ENCODE measurements at places on chromosomes 3 and 15.

DNA sequence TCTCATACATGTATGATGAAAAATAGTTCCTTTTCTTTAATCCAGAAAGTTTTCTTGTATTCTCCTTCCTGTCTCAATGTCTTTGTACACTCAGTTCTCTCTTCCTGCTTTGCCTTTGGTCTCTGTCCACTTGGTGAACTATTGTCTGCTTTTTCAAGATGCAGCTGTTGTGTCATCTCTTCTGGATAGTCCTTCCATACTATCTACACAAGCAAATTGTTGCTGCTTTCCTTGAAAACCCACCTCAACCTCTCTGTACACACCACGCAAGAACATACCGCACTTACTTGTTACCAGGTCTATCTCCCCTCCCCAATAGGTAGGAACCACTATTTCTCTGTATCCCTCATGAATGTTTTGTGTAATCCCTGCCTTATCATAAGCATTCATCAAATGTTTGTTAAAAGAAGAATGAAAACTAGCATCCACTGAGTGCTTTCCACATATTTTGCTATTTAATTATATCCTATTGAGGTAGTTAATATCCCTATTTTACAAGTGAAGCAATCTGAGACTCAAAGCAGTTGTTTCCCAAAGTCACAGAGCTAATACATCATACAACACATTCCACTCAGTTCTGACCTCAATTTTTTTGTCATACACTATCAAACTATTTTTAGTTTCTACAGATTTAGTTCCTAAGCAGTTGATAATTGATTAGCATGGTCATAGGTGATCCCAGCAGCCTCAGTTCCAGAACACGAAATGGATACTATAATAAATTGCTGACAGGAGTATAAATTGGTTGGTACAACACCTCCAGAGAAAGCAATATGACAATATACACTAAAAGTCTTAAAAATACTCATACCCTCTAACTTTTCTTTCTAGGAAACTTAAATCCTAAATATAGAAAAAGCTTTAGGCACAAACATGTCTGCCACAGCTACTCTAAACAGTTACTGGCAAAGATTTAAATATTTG lies 19.6 kb downstream of the HACL1 start:
- DNase-seq: peak; percentile 14

DNA sequence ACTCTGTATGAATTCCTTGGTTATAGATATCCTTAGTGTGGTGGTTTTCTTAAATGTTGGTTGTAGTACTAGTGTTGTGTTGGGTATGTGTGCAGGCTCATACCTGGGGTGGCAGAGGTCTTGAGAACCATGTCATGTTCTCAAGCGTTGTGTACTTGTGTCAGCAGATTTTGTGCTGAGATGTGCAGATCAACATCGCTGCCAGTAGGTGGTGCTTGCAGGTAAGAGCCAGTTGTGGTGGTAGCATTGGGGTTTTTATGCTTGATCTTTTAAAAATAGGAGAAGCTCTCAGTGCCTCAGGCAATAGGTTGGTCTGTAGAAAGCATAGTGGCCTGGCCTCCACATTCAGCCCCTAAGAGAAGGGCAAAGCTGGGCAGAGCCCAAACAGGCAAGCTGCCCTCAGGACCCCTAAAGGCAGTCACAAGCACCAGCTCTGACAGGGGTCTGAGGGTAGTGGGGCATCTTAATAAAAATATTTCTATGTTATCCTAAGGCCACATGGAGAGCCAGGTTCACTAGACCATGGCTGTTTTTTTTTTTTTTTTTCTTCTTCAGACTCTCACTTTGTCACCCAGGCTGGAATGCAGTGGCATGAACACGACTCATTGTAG lies 164.0 kb downstream of the IL20RB start:
- peak; percentile 26 for DNase-seq

- no peak for DNase-seq
Measured at GRCh38 chr3:176795891-176796290, 401.4 kb downstream of the TBL1XR1 start.

GRCh38 chr3:45917146-45917898 lies 25.9 kb upstream of the CXCR6 start:
- DNase-seq: no peak

DNA sequence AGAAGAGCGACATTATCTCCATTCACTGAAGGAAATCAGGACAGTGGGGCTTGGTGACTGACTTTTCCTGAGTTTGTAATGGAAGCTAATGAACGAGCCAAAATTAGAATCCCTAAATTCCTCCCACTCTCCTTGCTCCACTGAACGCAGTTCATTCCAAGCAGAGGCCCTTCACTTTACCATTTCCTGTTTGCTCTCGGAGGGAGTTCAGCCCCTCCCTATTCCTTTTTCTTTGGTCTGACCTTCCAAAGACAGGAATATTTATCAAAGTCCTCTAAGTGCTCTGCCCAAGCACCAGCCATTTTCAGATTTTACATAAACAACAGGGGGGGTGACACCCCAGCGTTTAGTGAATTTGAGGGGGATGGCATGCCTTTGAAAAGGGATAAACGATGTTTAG lies 24.0 kb upstream of the PTPRG start:
- no peak for DNase-seq

DNA sequence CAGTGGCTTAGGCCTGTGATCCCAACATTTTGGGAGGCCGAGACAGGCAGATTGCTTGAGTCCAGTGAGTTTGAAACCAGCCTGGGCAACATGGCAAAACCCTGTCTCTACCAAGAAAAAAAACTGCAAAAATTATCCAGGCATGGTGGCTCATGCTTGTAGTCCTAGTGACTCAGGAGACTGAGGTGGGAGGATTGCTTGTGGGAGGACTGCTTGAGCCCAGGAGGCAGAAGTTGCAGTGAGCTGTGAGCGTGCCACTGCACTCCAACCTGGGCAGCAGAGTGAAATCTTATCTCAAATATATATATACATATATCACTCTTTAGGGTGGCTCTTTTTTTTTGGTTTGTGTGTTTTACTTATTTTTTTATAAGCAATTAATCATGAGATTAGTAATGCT lies 83.7 kb upstream of the WDR72 start:
- DNase-seq: no peak

DNA sequence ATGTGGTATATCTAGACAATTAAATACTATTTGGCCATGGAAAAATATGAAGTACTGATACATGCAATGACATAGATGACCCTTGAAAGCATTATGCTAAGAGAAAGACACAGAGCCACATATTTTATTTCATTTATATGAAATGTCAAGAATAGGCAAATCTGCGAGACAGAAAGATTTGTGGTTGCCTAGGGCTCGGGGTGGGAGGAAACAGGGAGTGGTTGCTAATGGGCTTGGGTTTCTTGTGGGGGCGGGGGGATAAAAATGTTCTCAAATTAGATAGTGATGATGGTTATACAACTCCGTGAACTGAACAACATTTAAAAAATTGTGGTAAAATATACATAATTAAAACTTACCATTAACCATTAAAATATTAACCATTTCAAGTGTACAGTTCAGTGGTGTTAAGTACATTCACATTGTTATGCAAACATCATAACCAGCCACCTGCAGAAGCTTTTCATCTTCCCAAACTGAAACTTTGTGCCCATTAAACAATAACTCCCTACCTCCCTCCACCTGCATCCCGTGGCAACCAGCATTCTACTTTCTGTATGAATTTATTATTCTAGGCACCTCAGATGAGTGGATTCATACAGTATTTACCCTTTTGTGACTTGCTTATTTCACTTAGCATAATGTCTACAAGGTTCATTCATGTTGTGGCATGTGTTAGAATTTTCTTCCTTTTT lies 24.3 kb upstream of the ANP32A start:
- no peak for DNase-seq

DNA sequence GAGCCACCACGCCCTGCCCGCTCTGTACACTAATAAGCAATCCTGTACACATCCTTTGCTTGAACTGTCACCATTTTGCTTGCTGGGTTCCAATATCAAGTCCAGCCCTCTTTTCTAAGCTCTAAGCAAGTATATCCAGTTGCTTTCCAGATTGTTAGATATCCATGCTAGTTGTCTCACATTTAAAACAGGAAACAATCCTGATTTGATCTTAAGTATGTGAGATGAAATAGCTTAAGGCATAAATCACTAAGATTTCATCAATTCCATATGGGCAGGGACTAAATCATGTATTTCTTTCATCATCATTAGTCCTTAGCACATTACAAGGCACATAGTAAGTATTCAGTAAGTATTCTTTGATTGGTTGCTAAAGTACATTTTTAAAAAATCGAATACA lies 16.2 kb downstream of the ATP11B start:
- peak; percentile 9 for DNase-seq

DNA sequence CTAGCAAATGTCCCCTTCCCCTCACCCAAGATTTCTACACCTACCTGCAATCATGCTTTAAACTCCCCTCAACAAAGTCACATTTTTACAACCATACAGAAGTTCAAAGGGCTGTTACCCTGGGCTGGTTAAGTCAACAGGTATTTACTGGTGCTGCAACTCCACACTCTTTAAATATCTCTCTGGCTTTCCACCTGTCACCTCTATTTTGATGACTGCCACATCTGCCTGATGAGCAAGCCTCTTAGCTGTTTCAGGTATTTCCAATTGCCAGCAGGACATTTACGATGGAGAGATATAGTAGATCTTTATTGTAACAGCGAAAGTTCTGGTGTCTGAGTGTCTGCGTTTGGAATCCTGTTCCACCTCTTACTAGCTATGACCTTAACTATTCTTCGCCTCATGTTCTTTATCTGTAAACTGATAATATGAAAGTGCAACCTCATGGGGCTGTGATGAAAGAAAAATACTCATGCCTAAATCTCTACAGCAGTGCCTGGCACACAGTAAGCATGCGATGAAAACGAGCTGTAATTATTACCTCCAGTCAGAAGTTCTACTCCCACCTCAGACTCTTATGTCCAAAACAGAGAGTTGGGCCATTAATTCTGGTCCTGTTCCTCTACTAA lies 44.2 kb upstream of the TPM1 start:
- no peak for DNase-seq

DNA sequence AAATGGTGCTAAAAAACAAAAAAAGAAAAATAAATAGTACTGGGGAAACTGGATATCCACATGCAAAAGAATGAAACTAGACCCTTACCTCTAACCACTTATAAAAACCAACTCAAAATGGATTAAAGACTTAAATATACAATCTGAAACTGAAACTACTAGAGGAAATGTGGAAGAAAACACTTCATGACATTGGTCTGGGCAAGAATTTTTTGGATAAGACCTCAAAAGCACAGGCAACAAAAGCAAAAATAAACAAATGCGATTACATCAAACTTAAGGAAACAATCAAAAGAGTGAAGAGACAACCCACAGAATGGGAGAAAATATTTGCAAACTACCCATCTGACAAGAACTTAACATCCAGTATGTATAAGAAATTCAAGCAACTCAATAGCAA lies 6.4 kb downstream of the IFT57 start:
- no peak for DNase-seq

DNA sequence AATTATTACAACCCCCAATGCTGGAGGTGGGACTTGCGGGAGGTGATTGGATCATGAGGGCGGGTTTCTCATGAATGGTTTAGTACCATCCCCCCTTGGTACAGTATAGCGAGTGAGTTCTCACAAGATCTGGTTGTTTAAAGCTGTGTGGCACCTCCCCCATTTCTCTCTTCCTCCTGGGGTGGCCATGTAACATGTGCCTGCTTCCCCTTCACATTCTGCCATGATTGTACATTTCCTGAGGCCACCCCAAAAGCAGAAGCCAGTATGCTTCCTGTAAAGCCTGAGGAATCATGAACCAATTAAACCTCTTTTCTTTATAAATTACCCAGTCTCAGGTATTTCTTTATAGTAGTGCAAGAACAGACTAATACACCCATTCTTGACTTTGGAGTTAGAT lies 20.3 kb upstream of the PROK2 start:
- no peak for DNase-seq

- no peak for DNase-seq
Measured at GRCh38 chr3:111519178-111519855, 22.7 kb upstream of the CD96 start.

DNA sequence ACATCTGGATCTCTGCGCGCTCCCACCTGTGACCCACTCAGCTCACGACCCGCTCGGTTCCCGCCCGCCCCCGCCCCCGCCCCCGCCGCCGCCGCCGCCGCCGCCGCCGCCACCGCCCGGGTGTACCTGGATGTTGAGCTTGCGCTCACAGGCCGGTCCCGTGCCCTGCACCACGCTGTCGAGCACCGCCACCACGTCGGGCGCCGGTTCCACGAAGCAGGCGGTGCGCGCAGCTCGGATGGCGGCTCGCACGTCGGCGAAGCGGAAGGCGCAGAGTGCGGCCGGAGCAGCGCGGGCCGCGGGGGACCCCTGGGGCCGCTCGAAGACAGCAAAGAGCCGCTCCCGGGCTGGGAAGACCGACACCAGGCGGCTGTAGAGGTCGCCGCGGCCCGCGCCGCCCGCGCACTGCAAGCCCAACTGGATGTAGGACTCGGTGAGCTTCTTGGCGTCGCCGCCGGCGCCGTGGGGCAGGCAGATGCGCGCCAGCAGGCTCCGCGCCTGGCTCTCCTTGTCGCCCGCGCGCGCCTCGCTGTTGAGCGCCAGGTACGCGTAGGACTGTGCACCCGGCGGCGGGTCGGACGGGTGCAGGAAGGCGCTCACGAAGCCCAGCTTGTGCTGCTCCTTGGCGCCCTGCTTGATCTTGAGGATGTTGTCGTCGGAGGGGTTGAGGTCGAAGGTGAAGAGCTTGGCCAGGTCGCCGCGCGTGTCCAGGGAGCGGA lies 1.1 kb downstream of the PLXND1 start:
- DNase-seq: peak; percentile 32

DNA sequence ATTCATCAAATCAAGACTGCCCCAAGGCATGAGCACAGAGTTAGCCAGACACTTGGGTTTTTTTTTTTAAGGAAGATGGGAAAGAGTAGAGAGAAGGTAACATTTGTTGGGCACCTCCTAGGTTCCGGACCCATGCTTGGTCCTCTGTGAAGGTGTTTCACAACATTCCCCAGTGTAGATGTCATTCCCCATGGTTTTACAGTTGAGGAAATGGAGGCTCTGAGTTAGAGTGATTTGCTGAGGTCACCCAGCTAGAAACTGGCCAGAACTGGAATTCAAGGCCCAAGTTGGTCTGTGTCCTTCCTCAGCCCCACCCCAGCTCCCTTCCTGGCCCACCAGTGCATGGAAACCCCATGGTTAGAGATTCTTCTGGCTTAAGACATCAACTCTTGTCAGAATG lies 19.9 kb downstream of the WNT7A start:
- DNase-seq: no peak

DNA sequence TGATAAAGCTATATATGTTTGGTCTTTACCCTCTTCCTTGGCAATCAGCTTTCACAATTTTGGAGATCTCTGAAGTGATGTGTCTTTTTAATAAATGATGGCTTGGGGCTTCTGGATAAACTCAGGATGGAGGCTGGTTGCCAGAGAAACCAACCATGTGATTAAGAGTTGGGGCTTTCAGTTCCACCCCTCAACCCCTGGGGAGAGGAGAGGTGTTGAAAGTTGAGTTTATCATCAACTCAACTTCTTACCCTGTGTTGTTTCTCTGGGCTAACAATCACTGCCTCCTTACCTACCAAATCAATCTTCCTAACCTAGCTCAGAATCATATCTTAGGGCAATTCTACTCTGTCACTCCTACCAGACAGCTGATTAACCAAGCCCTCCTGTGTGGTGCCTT lies 735.8 kb downstream of the ZPLD1 start:
- no peak for DNase-seq

Measured in HFFc6 (cell line).